ENCODE measurements at places on chromosomes 11 and 22.

DNA sequence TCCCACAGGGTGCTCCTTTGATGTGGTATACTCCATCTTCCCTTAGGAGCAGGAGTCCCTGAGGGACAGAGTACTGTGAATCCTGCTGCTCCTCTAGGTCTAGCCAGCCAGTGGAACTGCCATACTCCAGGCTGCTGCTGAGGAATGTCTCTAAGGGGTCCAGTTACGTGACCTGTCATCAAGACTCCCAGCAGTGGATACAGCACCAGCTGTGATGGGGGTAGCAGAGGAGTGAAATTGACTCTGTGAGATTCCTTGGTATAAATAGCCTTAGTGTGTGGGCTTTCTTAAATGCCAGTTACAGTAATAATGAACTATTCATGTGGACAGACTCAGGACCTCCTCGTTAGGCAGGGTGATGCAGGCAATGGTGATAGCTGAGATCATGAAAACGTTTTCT is 140.4 kb upstream of the LUZP2 start:
- DNase-seq: no peak

- DNase-seq: no peak
Observed at GRCh38 chr22:38267086-38267485, 5.7 kb downstream of the TMEM184B start.

DNA sequence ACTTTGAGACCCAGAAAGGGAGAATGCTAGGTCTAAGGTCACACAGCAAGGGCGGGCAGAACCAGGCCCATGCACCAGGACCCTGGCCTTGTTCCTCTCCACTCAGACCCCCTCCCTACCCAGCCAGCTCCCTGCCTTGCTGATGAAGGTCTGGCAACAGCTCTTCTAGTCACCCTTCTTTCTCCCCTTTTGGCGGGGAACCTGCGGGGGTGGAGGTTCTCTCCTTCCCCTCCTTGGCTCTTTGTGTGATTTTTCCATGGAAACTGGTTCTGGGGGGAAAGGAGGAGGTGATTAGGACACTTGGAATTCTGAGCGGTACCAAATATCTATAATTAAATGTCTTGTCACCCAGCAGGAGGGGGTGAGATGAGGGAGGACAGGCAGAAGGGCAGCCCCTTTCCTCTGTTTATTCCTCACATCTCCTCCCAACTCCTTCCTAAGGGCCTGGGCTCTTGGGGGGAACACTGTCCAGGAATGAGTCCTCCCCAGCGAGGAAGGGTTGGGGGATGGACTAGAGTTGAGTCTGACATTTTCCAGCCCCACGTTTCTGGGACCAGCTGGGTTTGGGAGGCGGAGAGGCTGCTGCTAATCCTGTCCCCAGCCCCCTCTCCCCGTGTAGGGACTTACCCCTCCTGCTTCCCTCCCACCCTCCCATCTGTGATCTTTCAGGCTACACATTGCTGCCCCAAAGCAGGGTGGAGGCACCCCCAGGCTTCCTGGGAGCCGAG is 7.4 kb downstream of the ARHGEF17 start:
- DNase-seq: no peak

GRCh38 chr11:36452236-36452940 is 57.7 kb downstream of the TRAF6 start:
- DNase-seq: no peak

- DNase-seq: no peak
Observed at GRCh38 chr11:134349109-134349801, 17.5 kb downstream of the GLB1L2 start.

DNA sequence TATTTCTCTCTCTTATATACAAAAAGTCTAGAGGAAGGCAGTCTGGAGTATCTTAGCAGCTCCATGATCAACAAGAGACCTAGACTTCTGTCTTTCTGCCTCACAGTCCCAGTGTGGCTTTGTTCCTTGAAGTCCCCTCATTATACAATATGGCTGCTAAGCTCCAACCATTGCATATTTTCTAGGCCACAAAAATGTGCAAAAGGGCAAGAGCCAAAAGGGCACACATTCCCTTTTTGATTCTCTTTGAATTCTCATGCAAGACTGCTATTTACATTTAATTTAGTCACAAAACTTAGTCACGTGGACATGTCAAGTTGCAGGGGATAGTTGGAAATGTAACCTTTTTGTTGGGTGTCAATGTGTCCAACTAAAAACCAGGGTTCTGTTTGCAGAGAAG is 64.2 kb upstream of the OLFML1 start:
- no peak for DNase-seq

- DNase-seq: no peak
Observed at GRCh38 chr11:13046637-13047570, 37.8 kb downstream of the RASSF10 start.

GRCh38 chr11:18792827-18793226 is 1.2 kb upstream of the PTPN5 start:
- DNase-seq: no peak

DNA sequence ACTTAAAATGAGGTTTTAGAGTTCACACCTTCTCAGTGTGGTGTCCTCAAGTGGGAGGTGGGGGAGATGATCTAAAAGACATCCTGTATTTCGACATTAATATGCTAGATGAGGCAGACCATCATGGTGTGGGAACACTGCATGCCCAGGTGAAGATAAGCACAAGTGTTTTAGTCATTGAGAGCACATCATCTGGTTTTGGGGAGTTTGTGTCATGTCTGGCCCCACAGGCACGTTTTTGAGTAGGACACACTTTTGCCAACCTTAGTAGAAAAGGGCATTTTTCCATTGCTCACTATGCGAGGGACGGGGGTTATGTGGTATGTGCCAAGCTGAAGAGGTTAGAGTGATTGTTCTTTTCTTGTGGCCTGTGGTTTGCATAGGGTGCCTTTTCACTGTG is 189.3 kb downstream of the DBX1 start:
- DNase-seq: no peak

- DNase-seq: no peak
Observed at GRCh38 chr11:126694065-126694625, 306.4 kb downstream of the KIRREL3 start.

- DNase-seq: no peak
Observed at GRCh38 chr11:17208257-17208999, 642 bp upstream of the PIK3C2A start.

All from upper lobe of right lung (tissue), 1 donor.